ENCODE measurements at places on chromosomes 2 and 18.

- no peak for DNase-seq
Observed at GRCh38 chr18:55694291-55694690, 106.3 kb upstream of the TCF4 start.

DNA sequence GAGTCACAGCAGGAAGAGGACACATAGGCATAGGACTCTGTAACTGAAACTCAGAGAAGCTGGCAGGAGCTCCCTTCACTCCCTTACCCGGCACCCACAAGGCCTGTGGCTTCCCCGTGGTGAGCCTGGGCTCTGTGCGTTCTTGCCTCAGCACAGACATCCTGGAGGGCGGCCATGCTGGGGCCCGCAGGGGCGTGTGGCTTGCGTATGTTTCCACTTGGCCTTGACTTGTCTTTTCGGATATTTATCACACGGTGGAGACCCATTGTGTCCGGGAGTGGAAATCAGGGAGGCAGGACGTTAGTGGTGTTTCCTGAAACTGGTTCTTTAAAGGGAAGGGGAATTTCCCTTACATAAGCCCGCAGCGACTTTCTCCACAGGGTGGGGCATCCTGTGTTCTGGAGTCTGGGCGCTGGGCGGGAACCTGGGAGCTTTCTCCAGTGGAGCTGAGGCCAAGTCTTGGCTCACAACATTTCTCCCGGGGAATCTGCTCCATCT is 49.9 kb upstream of the EML6 start:
- DNase-seq = peak; percentile 19

DNA sequence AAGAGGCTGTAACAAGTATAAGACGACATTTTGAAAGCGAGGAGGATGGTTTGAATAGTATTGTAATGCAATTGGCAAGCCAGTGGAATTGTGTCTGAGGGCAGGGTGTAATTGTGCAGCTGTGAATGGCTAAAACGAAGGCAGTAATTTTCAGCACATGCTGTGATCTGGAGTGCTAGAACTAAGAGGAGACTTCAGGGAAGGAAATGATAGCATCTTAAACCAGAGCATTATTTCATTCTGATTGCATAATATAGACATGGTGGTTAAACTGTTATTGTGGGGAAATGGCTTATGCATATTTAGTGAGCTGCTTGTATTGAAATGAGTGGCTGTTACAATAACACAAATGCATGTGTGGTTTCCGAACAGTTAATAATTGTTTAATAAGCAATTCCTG is 36.3 kb downstream of the THSD7B start:
- DNase-seq = no peak

DNA sequence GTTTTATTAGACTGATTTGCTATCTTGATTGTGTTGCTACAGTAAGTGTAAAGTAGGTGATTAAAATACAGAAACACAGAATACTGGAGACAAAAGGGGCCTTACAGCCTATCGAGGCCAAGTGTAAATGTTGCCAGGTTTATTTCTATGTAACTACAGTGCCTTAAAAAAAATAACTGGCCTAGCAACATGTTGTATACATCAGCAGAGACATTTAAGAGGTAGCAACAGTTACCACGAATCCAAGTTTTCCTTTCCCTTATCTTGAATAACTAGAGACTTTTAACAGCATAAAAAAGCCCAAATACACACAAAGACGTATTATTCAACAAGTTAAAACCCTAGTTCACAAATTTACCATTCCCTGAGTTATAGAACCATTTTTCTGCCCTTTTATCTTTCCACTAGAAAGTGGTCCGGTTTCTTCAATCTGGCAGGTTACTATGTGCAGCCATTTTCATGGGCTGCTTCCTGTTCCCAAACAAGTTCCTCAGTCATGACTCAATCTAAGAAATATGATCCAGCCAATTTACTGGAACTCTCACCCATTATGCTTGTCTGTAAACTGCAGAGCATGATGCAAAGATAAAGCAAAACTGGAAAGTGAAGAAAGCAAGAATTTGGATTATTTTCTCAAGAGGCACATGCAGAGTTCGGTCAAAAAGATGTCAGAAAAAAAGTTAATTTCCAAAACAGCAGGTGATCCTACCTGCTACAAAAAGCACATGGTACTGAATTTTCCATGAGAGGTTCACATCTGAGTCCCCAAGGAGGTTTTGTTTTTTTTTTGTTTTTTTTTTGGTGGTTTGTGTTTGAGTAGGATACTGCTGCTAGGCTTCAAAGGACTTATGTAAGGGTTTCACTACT is 22.2 kb downstream of the NFE2L2 start:
- DNase-seq = no peak

GRCh38 chr2:171394164-171394740 is 39.5 kb downstream of the METTL8 start:
- DNase-seq = no peak

DNA sequence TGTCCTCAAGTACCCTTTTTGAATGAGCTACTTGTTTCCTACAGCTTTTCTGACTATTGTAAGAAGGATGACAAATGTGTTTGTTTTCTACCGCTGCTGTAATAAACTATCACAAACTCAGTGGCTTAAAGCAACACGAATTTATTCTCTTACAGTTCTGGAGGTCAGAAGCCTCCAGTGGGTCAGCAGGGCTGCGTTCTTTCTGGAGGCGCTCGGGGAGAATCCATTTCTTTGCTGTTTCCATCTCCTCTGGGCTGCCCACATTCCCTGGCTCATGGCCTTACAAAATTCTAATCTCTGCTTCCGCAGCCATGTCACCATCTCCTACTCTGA is 128.5 kb downstream of the SPP2 start:
- DNase-seq = no peak

GRCh38 chr2:51903728-51904127 is 871.8 kb upstream of the NRXN1 start:
- no peak for DNase-seq

DNA sequence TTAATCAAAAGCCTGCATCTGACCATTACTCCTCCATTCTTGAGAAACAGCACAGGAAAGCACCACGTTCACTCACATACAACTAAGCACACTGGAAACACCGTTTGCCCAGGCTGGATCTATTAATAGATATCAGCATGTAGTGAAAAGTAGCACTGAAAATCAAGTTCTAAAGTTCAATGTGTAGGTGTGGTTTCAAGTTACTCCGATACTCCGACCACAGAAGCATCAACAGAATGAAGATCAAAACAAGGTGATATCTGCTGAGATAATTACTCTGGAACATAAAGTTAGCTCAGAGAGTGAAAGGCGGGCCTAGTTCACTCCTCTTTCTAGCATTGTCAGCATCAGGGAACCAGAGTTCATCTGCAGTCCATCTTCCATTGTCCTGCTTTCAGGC is 1367.4 kb upstream of the ACVR2A start:
- no peak for DNase-seq

DNA sequence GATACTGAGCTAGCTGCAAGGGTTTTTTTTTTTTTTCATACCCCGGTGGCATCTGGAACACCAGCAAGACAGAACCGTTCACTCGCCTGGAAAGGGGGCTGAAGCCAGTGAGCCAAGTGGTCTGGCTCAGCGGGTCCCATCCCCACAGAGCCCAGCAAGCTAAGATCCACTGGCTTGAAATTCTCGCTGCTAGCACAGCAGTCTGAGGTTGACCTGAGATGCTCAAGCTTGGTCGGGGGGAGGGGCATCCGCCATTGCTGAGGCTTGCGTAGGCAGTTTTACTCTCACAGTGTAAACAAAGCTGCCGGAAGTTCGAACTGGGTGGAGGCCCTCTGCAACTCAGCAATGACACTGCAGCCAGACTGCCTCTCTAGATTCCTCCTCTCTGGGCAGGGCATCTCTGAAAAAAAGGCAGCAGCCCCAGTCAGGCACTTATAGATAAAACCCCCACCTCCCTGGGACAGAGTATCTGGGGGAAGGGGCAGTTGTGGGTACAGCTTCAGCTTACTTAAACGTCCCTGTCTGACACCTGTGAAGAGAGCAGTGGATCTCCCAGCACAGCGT is 5.1 kb upstream of the MIB1 start:
- DNase-seq = no peak

DNA sequence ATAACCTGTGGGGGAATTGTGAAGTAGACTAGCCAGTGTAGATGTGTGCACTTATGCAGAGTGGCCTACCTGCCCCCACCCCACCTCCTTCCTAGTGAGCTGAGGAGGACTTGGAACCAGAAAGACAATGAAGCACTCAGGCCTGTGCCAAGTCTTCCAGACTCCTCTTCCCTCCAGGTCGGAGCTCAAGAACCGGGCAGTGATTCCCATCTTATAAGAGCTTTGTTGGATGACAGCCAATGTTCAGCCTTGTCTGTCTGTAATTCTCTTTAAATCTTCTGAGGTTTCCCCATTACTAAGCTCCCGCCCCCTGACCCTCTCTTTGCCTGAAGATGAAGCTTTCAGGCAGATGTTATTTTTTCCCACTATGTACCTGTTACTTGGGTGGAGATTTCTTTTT is 121.0 kb downstream of the SMAD2 start:
- DNase-seq = no peak

DNA sequence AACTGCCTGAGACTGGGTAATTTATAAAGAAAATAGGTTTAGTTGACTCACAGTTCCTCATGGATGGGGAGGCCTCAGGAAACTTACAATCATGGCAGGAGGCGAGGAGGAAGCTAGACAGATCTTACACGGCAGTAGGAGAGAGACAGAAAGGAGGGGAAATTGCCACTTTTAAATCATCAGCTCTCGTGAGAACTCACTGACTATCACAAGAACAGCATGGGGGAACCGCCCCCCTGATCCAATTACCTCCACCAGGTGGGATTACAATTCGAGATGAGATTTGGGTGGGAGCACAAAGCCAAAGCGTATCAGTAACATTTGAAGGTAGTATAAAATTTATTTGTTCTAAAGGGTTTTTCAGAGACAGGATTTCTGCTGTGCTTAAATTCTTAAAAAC is 5.4 kb downstream of the GALM start:
- DNase-seq = no peak

DNA sequence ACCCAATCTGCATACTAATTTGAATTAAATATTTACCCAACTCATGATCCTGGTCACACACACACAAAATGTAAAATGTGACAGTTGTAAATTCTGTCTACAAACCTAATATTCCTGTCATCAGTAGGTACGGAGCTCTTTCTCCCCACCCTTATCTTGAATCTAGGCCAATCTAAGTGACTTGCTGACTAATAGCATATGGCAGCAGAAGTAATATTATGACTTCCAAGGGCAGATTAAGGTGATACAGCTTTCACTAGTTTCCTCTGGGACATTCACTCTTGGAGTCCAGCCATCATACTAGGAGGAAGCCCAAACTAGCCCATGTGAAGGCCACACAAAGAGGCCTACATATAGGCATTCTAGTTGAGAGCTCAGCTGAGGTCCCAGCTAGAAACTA is 89.4 kb downstream of the TMEM131 start:
- no peak for DNase-seq

GRCh38 chr2:232562515-232563151 is 12.1 kb downstream of the EIF4E2 start:
- DNase-seq = no peak

DNA sequence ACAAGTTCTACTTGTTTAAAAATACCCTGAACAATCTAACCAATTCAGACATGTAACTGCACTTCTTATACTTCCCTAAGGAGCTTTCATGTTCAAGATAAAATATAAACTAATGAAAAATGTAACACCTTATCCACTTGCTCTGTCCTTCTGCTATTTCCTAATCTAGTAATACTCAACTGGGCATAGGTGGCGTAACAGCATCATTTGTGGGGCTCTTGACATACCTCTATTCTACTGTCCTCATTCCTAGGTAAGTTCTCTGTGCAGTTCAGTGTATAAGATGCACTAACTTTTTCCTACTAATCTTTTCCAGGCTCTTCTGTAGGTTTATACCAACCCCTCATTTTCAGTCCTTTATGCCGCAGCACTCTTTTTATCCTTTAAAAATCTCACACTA is 36.7 kb downstream of the PRKD3 start:
- no peak for DNase-seq

DNA sequence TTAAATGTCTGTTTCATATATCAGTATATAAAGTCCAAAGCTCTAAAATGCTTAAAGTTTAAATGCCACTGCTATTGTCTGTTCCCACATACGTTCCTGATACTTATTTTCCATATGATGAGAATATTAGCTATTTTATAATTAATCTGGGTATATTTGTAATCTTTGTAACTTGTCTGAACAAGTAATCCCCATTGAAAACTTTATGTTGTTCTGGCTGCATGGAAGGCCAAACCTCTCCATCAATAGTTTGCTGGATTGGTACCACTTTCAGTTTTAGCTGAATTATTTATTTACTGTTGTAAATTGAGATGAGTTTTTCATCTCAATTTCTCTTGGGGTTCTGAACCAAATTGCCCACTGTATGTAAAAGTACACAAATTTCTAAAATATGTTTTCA is 1.5 kb downstream of the MBD5 start:
- no peak for DNase-seq

DNA sequence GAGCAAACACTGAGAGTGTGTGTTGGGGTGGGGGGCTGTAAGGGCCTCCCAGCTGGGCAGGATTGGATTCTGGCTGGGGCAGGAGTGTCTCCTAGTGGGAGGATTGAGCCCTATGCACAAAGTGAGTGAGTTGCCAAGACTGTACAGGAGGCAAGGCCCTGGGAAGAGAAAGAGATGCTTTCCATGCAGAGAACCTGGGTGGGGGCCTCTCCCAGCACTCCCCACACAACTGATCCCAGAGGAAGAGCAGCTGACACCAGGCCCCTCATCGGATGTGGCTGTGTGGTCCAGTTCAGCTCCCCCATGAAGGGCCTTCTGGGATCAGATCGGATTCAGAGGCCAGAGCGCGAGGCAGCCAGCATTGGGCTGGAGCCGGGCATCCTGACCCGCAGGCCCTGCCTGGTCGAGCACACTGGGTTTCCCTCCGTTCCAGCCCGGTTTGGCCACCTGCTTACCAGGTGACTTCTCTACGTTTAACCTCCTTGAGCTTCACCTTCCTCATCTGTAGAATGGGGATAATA is 49.4 kb upstream of the FAHD2A start:
- no peak for DNase-seq

Data from stimulated activated CD4-positive, alpha-beta T cell treated with anti-CD3 and anti-CD28 coated beads, Interleukin-15, amount 100 ng/mL, for 48 hours (primary cell).